ENCODE measurements at places on chromosomes 12 and 14. TPM values are rescaled to one million over a fixed set of nuclear protein-coding genes. Genes with fewer than 3 reads are reported as not detected.

DNA sequence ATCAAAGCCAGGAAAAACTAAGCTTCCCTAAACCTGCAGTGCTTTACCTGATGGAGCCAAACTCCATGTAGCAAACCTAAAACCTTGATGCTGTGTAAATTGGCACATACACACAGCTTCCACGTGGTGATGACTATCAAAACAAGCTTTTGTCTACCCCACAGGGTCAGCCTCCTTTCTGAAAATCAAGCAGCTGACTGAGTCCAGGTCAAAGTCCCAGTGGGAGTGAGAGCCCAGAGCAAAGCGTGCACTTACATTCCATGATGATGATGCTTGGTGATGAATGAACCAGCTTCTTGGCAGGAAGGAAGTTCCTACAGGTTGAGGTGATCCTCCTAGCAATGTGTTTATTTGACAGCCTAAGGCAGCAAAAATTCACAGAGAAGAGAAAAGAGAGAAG is 630.0 kb upstream of the TBX3 start:
- no peak overlapping the region for H3K4me3 ChIP-seq
- no peaks in the 10 kb centered on the region for H3K27me3 ChIP-seq
- H3K27ac ChIP-seq = no peak overlapping the region
- no peak for DNase-seq
- no peaks in the 10 kb centered on the region for H3K36me3 ChIP-seq

- H3K27ac ChIP-seq = no peak overlapping the region
- H3K27me3 ChIP-seq = no peaks in the 10 kb centered on the region
- H3K4me1 ChIP-seq = peaks cover under 1% of the 10 kb centered on the region
- no peak for DNase-seq
These were observed 96.2 kb upstream of the FKBP4 start for GRCh38 chr12:2698566-2698965.

- H3K4me3 ChIP-seq = no peak overlapping the region
- no peak overlapping the region for H3K27ac ChIP-seq
- peaks cover 64% of the 10 kb centered on the region for H3K36me3 ChIP-seq
- H3K27me3 ChIP-seq = no peaks in the 10 kb centered on the region
- no peak for DNase-seq
- H3K4me1 ChIP-seq = no peaks in the 10 kb centered on the region
These were observed 7.6 kb downstream of the M6PR start for GRCh38 chr12:8941691-8942478.

DNA sequence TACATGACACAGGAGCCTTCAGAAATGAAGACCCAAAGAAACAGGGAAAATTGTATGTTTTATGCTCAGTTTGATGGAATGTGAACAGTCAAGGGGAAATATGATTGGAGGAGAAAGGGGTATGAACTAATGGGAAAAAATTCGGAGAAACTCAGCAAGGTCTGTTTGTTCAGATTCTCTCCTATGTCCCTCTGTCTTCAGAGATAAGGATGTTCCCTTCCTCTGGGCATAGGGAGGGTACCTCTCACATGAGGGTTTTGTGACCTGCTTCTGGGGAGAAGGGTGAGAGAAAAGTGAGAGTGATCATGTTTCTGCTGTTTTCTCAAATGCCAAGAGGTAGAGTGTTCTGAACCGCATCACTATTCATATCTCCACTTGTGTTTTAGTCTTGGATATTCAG is 26.6 kb upstream of the LIMA1 start:
- H3K4me1 ChIP-seq = no peaks in the 10 kb centered on the region
- no peak overlapping the region for H3K27ac ChIP-seq
- H3K36me3 ChIP-seq = no peaks in the 10 kb centered on the region
- no peak for DNase-seq

DNA sequence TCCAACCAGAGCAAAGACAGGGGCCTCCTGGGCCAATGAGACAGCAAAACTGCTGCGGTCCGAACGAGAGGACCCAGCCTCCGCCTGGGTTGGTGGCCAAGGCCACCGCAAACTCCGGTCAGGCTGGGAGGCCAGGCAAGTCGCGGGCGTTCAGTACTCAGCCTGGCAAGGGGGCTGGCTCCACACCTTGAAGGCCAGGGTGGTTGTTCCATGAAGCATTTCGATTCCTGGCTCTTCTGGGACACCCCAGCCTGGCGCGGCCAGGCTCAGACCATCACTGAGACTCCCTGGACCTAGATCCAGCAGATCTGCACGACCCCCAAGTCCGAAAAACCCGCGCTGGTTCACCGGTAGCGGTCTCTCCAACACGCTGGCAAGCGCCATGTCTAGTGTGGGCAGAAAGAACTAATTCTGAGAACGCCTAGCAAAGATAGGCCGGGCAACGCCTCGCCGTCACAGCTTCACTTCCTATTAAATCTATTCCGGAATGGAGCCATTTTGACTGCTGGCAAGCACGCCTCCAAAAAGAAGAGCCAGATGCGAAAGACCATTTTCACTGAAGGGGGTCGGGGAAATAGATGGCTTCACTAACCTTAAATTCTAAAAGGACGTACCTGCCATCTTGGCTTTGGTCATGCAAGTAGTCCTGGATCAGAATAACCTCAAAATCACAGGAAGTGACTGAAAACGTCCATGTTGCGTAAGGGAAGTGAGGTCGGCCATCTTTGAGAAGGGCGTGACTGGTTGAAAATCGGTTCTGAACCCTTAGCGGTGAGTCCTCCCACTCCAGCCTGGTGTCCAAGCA is at the start of gene PSMB5:
Gene PSMB5, minus strand, starts transcription at position 403 of the 805 bp plus-strand sequence. Its CDS starts 19 bp downstream, at position 384.
- H3K27ac ChIP-seq = peak within 1 kb of the TSS; percentile 94
- peaks cover 27% of the 10 kb centered on the region for H3K36me3 ChIP-seq
- peak; percentile 97 for DNase-seq
- no peaks in the 10 kb centered on the region for H3K27me3 ChIP-seq
- H3K4me1 ChIP-seq = peaks cover 16% of the 10 kb centered on the region
- peak within 1 kb of the TSS; percentile 59 for H3K4me3 ChIP-seq

DNA sequence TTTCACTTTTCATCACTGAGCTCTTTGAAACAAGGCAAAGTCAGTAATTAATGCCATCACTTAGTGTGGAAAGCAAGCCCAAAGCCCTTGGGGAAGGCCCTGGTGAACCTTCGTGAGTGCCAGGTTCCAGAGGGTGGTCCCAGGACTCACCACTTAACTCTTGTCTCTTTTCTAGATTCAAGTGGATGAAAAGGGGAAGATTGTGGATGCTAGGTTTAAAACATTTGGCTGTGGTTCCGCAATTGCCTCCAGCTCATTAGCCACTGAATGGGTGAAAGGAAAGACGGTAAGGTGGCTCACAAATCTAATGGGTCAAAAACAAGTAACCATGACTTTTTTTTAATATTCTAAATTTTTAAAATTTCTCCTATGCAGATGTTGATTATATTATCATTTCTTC is 2.8 kb downstream of the ISCU start:
- H3K27me3 ChIP-seq = no peaks in the 10 kb centered on the region
- no peak overlapping the region for H3K27ac ChIP-seq
- H3K36me3 ChIP-seq = peaks cover 52% of the 10 kb centered on the region
- peaks cover 62% of the 10 kb centered on the region for H3K4me1 ChIP-seq
- DNase-seq = no peak

- H3K27ac ChIP-seq = no peak overlapping the region
- H3K4me1 ChIP-seq = no peaks in the 10 kb centered on the region
- H3K27me3 ChIP-seq = peaks cover 29% of the 10 kb centered on the region
- no peak overlapping the region for H3K4me3 ChIP-seq
- no peak for DNase-seq
These were observed 14.2 kb downstream of the IQSEC3 start for GRCh38 chr12:80681-81190.

- H3K27ac ChIP-seq = no peak overlapping the region
- no peaks in the 10 kb centered on the region for H3K4me1 ChIP-seq
- no peak overlapping the region for H3K4me3 ChIP-seq
- H3K27me3 ChIP-seq = no peaks in the 10 kb centered on the region
- H3K36me3 ChIP-seq = no peaks in the 10 kb centered on the region
These were observed 350.8 kb upstream of the STXBP6 start for GRCh38 chr14:25400607-25401206.

GRCh38 chr14:85590784-85591183 is 60.8 kb downstream of the FLRT2 start:
- H3K27me3 ChIP-seq = no peaks in the 10 kb centered on the region
- no peaks in the 10 kb centered on the region for H3K4me1 ChIP-seq
- DNase-seq = no peak
- no peaks in the 10 kb centered on the region for H3K36me3 ChIP-seq
- H3K4me3 ChIP-seq = no peak overlapping the region

GRCh38 chr14:37246427-37246829 is 48.7 kb downstream of the MIPOL1 start:
- H3K4me3 ChIP-seq = no peak overlapping the region
- no peaks in the 10 kb centered on the region for H3K4me1 ChIP-seq
- H3K36me3 ChIP-seq = no peaks in the 10 kb centered on the region
- H3K27ac ChIP-seq = no peak overlapping the region
- no peak for DNase-seq

- no peaks in the 10 kb centered on the region for H3K36me3 ChIP-seq
- DNase-seq = no peak
- H3K27me3 ChIP-seq = no peaks in the 10 kb centered on the region
- no peaks in the 10 kb centered on the region for H3K4me1 ChIP-seq
These were observed 127.5 kb downstream of the MED13L start for GRCh38 chr12:116150001-116150400.

- peaks cover 5% of the 10 kb centered on the region for H3K27me3 ChIP-seq
- H3K4me3 ChIP-seq = no peak overlapping the region
- no peak for DNase-seq
- no peak overlapping the region for H3K27ac ChIP-seq
These were observed 10.6 kb downstream of the SSPN start for GRCh38 chr12:26205941-26206340.

- no peak overlapping the region for H3K4me3 ChIP-seq
- H3K27me3 ChIP-seq = no peaks in the 10 kb centered on the region
- H3K27ac ChIP-seq = no peak overlapping the region
- H3K4me1 ChIP-seq = no peaks in the 10 kb centered on the region
- DNase-seq = no peak
These were observed 17.1 kb downstream of the LUM start for GRCh38 chr12:91094032-91094662.

DNA sequence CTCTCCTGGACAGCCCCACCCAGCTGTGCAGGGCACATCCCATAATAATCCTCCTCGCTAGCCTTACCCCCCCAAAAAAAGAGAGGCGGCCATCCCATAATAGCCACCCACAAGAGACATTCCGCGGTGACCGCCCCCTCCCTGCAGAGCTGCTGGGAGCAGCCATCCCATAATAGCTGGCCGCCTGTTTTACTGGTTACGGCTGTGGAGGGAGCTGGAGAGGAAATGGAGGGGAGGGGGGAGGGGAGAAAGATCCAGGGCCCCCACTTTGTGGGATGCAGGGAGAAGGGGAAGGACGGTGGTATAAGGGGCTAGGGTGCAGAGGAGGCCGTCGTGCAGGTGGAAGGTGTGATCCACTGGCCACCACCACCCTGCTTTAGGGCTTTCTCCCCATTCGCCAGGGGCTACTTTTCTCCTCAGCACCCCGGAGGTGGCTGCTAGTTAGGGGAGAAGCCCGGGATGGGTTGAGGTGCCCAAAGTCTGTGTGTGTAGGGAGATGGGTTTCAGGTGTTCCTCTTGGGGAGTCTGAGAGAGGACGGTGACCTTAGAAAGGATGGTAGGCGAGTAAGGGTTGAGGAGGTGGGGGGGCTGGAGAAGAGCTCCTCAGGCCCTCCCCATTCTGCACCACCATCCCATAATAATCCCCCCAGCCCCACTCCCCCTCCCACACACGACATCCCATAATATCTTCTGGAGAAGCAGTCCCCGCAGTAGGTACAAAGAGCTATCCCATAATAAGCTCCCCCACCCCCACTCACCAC is 6.0 kb upstream of the CHD4 start:
- DNase-seq = peak; percentile 70
- no peaks in the 10 kb centered on the region for H3K36me3 ChIP-seq
- H3K4me3 ChIP-seq = no peak overlapping the region
- no peaks in the 10 kb centered on the region for H3K27me3 ChIP-seq
- H3K27ac ChIP-seq = peak overlapping the region; percentile 58

- H3K4me3 ChIP-seq = no peak overlapping the region
- DNase-seq = no peak
- H3K27me3 ChIP-seq = no peaks in the 10 kb centered on the region
- H3K4me1 ChIP-seq = peaks cover 15% of the 10 kb centered on the region
- H3K27ac ChIP-seq = no peak overlapping the region
- H3K36me3 ChIP-seq = no peaks in the 10 kb centered on the region
These were observed 36.7 kb upstream of the RIMBP2 start for GRCh38 chr12:130752692-130753230.

DNA sequence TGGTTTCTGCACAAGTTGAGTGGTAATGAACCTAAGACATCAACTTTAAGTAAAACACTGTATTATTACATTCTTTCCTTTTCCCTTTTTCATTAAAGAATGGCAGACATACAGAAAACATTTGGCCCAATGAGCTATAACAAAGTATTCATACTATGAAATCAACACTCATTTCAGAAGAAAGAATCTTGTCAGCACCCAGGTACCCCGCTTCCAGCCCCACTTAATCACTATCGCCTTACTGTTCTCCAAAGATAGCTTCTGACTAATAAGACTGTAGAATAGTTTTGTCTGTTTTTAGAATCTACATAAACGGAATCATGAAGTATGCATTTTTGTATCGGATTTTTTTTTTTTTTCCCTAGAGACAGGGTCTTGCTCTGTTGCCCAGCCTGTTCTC is 9.5 kb downstream of the CNTN1 start:
- no peaks in the 10 kb centered on the region for H3K36me3 ChIP-seq
- DNase-seq = no peak

DNA sequence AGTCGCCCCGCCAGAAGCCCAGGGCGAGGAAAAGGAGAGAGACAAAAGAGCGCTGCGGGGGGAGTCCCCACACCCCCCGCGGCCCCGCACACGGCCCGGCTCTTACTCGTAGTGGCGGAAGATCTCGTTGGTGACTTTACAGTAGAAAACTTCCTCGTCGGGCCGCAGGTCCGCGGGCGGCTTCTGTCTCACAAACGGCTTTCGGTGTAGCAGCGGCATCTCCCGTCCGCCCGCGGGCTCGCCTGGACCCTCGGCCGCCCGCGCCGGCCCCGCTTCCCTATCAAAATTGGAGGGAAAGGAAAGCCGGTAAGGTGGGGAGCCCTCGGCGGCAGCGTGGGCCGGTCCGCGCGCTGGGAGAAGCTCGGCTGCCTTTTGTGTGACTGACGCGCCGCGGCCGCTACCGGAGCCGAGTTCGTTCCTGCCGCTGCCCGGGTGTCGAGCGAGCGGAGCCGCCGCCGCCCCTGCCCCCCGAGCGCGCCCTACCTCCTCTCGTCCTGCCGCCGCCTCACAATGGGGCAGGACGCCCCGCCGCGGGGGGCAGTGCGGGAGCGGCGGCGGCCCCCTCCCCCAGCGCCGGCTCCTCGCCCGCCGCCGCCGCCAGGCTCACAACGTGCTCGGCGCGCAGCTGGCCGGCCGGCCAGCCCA is 652 bp downstream of the BAZ1A start:
- H3K27me3 ChIP-seq = no peaks in the 10 kb centered on the region
- peak overlapping the region; percentile 96 for H3K4me3 ChIP-seq
- H3K4me1 ChIP-seq = peaks cover 23% of the 10 kb centered on the region
- H3K36me3 ChIP-seq = peaks cover 13% of the 10 kb centered on the region
- no peak for DNase-seq

CPNE8 gene
- total RNA-seq = 3.6 TPM

MYH7 gene
- not detected for total RNA-seq

RASSF8 gene
- 1.4 TPM for total RNA-seq

CYP27B1 gene
- 1.0 TPM for total RNA-seq

ACOT6 gene
- total RNA-seq = not detected

B3GNT4 gene
- not detected for total RNA-seq

SLC38A6 gene
- 10.0 TPM for total RNA-seq

RND1 gene
- total RNA-seq = 5.7 TPM

MYF5 gene
- not detected for total RNA-seq

ACSM4 gene
- total RNA-seq = not detected
